ENCODE measurements at places on chromosomes 6 and 20.

GRCh38 chr20:5859608-5860007, 90.7 kb downstream of the TRMT6 start:
- no peak for DNase-seq

GRCh38 chr6:42366999-42367352, 84.8 kb downstream of the TRERF1 start:
- no peak for DNase-seq

DNA sequence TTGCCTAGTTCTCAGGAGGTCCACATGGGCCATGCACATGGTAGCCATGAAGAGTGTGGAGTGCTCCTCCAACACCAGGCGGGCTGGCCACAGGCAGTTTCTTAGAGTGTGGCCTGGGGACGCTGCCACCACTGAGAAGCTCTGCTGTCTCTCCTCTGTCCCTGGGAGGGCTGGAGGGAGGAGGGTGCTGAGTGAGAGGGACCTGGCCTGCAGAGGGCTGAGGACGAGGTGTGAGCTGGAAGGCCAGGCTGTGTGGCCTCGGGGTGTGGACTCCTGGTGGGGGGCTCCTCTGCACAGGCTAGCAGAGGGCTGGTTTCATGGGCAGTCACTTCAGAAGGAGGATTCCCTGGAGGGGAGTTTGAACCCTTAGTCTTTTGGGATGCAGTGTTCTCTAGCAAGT, 39.7 kb downstream of the SYNJ2 start:
- DNase-seq = no peak

- DNase-seq = no peak
Observed at GRCh38 chr6:143583542-143584327, 72.2 kb upstream of the FUCA2 start.

DNA sequence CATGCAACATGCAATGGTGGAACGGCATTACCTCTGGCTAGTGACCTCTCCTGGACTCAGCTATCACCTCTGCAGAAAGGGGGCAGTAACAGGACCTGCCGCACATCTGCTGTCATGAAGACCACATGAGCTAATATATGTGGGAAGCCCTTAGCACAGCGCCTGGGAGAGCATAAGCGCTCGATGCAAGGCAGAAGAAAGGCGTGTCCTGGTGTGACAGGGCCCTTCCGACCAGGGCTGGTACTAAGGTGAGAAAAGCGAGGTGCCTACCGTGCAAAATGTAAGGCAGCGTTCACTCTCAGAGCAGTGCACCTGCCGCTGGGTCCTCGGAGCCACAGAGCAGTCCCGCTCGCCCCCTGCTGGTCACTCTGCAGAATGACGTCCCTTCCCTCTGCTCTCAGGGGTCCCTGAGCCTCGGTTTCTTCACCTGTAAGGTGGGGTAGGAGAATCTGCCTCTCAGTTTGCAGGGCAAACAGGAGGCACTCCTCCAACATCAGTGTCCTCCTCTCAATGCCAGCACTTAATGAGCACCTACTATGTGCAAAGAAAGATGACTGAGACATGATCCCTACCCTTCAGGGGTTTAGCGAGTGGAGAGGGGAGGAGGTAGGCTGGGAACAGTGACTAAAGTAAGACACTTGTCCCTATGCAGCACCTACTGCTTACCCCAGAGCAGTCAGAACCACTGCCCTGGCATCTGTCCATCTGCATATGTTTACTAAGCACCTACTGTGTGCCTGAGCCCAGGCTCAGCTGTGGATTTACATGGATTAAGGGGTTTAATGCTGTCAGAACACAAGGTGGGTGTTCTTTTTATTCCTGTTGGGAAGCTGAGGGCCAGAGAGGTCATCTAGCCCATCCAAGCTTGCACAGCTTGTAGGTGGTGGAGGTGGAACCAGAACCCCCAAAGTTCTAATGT, 41.1 kb upstream of the PTGIS start:
- DNase-seq = peak; percentile 84

- no peak for DNase-seq
Observed at GRCh38 chr6:6801635-6802218, 213.2 kb downstream of the LY86 start.

GRCh38 chr6:7243179-7243981, 69.6 kb downstream of the SSR1 start:
- DNase-seq = peak; percentile 39

GRCh38 chr6:137240168-137240567, 21.0 kb upstream of the IFNGR1 start:
- no peak for DNase-seq

GRCh38 chr6:36947570-36948351, 6.8 kb upstream of the PI16 start:
- DNase-seq = peak; percentile 44

DNA sequence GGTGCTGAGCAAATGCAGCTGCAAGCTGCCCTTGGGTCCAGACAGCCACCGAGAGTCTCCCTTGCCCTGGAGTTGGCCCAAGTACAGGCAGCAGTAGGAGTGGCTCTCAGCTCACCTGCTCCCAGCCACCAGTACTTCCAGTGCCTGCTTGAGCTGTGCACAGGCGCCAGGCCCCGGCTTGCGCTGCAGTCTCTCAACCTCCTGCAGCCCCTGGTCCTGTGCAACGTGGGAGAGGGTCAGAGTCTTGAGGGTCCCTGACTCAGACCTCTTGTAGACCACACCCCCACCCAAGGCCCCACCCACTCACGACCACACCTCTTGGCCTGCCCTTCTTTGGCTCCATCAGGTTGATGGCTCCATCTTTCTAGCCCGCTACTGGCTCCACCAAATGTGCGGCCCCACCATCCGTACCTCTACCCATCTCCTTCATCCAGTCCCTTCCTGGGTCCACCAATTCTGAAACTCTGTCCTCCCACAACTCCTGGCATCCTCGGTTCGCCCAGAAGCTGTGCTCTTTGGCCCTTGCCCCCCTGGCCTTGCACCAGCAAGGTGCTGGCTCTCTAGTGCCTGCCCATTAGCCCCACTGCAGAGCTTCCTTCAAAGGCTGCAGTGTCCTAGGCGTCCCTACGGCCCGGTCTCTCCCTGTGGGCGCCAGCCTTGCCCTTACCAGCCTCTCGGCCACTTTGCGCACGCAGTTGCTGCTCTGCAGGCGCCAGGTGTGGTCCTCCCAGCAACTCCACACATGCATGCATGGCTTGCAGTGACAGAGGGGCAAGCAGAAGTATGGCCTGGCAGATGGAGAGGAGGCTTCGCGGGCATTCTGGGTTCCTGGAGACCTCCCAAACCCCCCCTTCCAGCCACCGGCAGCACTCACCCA, 16.5 kb upstream of the SPAG4 start:
- no peak for DNase-seq

DNA sequence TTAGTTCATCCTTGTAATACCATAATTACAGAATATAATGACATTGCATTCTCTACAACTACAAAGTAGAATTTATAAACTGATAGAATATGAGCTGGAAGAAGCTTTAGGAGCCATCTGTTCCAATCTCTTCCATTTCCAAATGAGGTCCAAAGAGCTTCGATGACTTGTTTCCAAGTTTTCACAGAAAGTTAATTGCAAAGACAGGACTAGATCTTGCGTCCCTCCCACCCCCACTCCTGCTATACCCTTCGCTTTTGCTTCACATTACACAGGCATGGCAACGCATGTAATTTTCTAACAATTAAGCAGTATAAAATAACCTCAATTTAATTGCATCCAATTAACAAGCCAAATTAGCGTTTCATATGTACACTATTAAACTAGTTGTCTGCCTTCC, 7.0 kb downstream of the HIVEP2 start:
- DNase-seq = no peak

- no peak for DNase-seq
Observed at GRCh38 chr6:37130704-37131103, 39.2 kb upstream of the PIM1 start.

- peak; percentile 49 for DNase-seq
Observed at GRCh38 chr6:34656378-34657036, 40.1 kb downstream of the ILRUN start.

GRCh38 chr6:167870321-167870720, 43.6 kb downstream of the AFDN start:
- DNase-seq = no peak

GRCh38 chr20:44851545-44851944, 34.0 kb upstream of the YWHAB start:
- no peak for DNase-seq

GRCh38 chr20:61580958-61581824, 329.1 kb downstream of the CDH4 start:
- no peak for DNase-seq

GRCh38 chr6:36733300-36733699, 35.7 kb downstream of the RAB44 start:
- DNase-seq = no peak

GRCh38 chr6:17202526-17202925, 78.6 kb upstream of the RBM24 start:
- DNase-seq = no peak

- no peak for DNase-seq
Observed at GRCh38 chr20:60001108-60001507, 42.9 kb downstream of the CDH26 start.
